HFFc6 (cell line): ENCODE measurements at places on chromosomes 6 and 20. TPM values are rescaled to one million over a fixed set of nuclear protein-coding genes. Genes with fewer than 3 reads are reported as not detected.

The GINS1 gene
- total RNA-seq = 7.3 to 13.4 TPM (median 12.1 TPM) in 3 replicates

The OR2J3 gene
- total RNA-seq = not detected in 3 replicates

The TXNDC5 gene
- total RNA-seq = 261 to 271 TPM (median 268 TPM) in 3 replicates

The ZNF311 gene
- 0.18 to 0.27 TPM (median 0.19 TPM) in 3 replicates for total RNA-seq

The CCND3 gene
- 66.6 and 81.9 TPM in 2 replicates for total RNA-seq

The SIGLEC1 gene
- total RNA-seq = not detected in 3 replicates

The STX11 gene
- 0.27 to 0.42 TPM (median 0.40 TPM) in 3 replicates for total RNA-seq

The LPIN3 gene
- 12.0 to 12.8 TPM (median 12.4 TPM) in 3 replicates for total RNA-seq

The PRDM13 gene
- total RNA-seq = not detected in 2 replicates

The CFB gene
- 0.33 to 0.48 TPM in 2 of 3 replicates, not detected in the other for total RNA-seq

The EPB41L1 gene
- total RNA-seq = 45.4 to 51.0 TPM (median 46.9 TPM) in 3 replicates

GRCh38 chr20:8545212-8545611, 413.1 kb downstream of the PLCB1 start:
- DNase-seq = peak; percentile 60

GRCh38 chr6:149056777-149057463, 260.6 kb upstream of the TAB2 start:
- DNase-seq = no peak

GRCh38 chr6:17242087-17242486, 39.1 kb upstream of the RBM24 start:
- no peak for DNase-seq

GRCh38 chr6:25387483-25387882, 108.3 kb downstream of the CARMIL1 start:
- DNase-seq = no peak

GRCh38 chr6:149305372-149305771, 12.1 kb upstream of the TAB2 start:
- no peak for DNase-seq

- DNase-seq = peak; percentile 3
Measured at GRCh38 chr6:38266921-38267354, 372.8 kb downstream of the BTBD9 start.

- no peak for DNase-seq
Measured at GRCh38 chr6:5522147-5522546, 260.8 kb downstream of the FARS2 start.

DNA sequence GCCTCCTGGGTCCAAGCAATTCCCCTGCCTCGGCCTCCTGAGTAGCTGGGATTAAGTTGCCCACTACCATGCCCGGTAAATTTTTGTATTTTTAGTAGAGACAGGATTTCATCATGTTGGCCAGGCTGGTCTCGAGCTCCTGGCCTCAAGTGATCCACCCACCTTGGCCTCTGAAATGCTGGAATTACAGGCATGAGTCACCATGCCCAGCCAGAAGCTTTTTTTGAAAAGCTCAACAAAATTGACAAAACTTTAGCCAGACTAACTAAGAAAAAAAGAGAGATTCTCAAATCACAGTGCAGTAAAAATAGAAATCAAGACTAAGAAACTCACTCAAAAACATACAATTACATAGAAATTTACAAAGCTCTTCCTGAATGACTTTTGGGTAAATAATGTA, 420.6 kb downstream of the COL12A1 start:
- no peak for DNase-seq

- DNase-seq = peak; percentile 85
Measured at GRCh38 chr6:136113736-136114173, 136.4 kb downstream of the MTFR2 start.

- DNase-seq = no peak
Measured at GRCh38 chr6:2632368-2632767, 118.4 kb downstream of the MYLK4 start.

DNA sequence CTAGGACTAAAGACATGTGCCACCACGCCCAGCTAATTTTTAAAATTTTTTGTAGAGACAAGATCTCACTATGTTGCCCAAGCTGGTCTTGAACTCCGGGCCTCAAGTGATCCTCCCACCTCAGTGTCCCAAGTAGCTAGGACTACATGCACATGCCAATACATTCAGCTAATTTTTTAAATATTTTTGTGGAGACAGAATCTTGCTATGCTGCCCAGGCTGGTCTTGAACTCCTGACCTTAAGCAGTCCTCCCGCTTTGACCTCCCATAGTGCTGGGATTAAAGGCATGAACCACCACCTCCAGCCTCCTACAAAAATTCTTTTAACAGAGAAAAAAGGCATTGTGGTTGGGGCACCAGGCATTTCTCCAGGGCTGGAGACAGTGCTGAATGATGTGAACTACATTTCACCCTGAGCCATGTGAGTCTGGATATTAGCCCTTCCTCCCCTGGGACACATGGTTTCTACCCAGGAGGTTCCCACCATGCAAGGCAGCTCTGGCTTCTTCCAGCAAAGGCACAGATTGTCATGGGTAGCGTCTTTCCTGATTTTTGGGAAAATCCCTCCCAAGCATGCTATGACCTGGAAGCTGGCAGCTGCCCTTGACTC, 36.3 kb upstream of the CMTR1 start:
- DNase-seq = peak; percentile 3

- peak; percentile 94 for DNase-seq
Measured at GRCh38 chr20:10671221-10671918, 2.4 kb downstream of the JAG1 start.

- peak; percentile 65 for DNase-seq
Measured at GRCh38 chr6:37473364-37474095, 26.2 kb downstream of the CCDC167 start.

- DNase-seq = no peak
Measured at GRCh38 chr6:13068586-13069210, 259.6 kb downstream of the TBC1D7 start.

DNA sequence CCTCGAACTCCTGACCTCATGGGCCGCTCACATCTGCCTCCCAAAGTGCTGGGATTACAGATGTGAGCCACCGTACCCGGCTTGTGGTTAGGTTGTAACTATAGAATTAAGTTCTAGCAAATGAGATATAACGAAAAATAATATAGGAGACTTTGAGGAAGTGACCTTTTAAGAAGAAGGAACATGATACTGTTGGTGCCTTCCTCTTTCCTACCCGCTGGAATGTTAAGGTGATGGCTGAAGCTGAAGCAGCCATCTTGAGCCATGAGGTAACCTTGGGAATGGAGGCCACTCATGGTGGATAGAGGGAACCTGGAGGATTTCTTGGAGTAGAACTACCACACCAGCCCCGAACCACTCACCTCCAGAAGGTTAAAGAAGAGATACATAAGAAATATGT, 48.1 kb upstream of the MDGA1 start:
- no peak for DNase-seq

- peak; percentile 2 for DNase-seq
Measured at GRCh38 chr6:84867521-84867920, 103.1 kb upstream of the TBX18 start.

DNA sequence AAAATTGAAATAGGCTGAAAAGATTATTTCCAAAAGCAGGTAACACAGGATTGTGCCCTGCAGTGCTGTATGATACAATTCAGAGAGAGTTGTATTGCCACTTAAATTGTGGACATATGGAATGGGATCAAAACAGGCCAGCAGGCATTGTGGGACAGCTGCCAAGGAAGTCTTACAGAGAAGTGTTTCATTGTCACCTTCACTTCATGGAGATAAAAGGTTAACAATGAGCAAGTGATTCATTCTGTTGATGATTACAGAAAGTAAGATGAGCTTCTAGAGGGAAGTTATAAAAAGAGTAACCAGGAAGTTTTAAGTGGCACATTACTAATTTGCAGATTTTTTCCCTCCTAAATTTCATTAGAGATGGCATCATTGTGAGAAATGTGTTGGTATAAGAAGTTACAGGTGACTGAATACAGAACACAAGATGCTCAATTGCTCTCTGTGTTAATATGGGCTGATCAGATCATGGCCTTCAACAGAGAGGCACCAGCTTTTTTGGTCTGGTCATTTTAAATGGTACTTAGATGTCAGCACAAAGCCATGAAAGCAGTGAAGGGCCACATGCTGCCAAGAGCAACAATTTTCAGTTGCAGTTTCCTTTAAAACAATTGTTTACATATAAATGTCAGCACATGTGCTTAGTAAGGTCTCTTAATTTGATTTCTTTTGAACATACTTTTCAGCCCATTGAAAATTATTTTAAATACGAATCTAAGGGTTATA, 402.5 kb upstream of the FKBP1C start:
- no peak for DNase-seq

GRCh38 chr6:56986611-56987010, 31.7 kb downstream of the BEND6 start:
- no peak for DNase-seq
